ENCODE measurements at places on chromosomes 12 and 14.

DNA sequence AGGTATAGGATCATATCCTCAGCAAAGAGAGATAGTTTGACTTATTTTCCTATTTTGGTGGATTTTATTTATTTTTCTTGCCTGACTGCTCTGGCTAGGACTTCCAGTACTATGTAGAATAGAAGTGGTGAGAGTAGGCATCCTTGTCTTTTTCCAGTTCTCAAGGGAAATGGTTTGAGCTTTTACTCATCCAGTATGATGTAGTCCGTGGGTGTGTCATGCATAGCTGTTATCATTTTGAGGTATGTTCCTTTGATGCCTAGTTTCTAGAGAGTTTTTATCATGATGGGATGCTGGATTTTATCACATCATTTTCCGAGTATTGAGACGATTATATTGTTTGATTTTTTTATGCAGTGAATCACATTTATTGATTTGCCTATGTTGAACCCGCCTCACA is 97.2 kb downstream of the MGAT4C start:
- no peak for DNase-seq

GRCh38 chr14:51691176-51691575 is 39.5 kb downstream of the FRMD6 start:
- no peak for DNase-seq

- DNase-seq, result no peak
These were observed 4.1 kb downstream of the TRHDE start for GRCh38 chr12:72276181-72276805.

- no peak for DNase-seq
These were observed 6.1 kb downstream of the NEK9 start for GRCh38 chr14:75120541-75121291.

GRCh38 chr14:56145965-56146364 is 27.8 kb downstream of the PELI2 start:
- no peak for DNase-seq

GRCh38 chr12:114757684-114758325 is 73.8 kb upstream of the TBX3 start:
- DNase-seq, result no peak

GRCh38 chr14:98458702-98459101 is 813.3 kb downstream of the BCL11B start:
- no peak for DNase-seq

DNA sequence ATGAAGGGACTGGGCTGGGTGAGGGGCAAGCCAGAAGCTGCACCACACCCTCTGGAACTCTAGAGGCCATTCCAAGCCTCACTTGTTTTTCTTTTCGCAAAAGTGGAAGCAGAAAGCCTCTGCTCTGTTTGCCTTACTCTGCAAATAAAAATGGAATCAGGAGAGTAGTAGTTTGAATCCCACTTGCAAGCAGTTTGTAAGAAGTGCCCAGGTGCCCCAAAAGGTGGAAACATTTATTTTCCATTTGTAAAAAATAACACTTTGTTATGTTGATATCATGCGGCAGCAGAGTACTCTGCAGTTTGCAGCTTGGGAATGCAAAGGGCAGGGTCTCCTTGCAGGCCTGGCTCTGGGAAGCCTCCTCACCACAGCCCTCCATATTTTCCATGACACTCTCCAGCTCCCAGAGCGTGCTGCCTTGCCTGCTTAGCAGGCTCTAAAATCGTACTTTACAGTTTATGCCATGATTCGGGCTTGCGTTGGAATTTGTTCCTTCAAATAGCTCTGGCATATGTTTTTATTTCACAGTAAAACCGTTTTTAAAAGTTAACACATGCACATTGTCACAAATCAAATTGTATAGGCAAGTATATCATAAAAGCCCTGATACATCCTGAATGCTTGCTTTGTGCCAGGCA is 20.0 kb downstream of the TUNAR start:
- no peak for DNase-seq

DNA sequence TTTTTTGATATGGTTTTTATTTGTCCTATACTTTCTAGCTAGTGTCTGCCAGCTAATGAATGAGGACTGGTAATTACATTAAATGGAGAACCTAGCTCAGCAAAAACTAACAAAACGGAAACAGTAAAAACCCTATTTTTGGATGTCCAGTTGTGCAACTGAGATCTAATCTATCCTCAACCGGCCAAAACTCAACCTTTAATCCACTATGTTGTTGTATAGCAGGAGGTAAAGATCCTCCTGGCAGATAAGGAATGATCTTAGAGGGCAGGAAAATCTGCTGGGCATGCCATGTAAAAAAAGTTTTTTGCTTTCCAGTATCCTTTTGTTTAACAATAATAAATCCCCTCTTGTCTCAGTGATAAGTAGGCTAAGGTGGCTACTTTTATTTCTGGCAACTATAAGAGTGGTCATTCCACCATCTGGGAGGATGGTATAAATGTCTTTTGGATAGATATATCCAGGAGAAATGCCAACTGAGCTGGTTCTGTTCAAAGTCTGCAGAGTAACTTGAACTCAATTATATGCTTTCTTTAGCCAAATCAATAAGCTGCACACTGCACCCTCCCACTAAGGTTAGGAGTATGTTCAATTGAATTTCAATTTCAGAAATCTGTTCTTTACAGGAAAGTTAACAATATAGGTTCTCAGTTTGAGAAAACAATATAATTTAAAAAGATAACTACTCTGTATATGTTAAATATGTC is 40.1 kb downstream of the WASHC3 start:
- no peak for DNase-seq

GRCh38 chr12:68317047-68317667 is 15.0 kb downstream of the MDM1 start:
- DNase-seq, result peak; percentile 27

DNA sequence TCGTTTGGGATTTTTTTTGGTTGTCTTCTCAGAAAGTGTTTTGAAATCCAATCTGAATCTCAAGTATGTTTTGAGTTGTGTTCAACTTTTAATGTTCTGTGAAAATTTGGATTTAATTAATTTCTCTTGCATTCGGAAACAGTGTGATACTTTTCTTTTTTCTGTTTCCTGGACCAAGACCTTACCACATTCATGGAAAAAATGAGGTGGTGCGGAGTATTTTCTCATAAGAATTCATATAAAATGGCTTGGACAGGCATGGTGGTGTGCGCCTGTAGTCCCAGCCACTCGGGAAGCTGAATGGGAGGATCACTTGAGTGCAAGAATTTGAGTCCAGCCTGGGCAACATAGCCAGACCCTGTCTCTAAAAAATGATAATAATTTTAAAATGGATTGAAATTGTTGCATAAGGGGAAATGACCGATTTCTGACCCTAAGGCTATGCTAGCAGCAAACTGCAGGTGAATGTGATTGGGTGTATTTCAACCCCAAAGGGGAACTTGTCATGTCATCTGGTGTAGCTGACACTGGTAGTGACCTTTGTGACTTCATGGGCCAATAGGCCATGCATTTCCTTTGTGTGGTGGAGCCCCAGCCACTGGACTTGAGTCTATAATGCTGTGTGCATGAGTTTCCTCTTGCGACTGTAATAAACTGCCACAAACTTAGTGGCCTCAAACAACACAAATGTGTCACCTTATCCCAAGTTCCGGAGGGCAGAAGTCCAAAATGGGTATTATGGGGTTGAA is 123.5 kb upstream of the RFLNA start:
- no peak for DNase-seq

DNA sequence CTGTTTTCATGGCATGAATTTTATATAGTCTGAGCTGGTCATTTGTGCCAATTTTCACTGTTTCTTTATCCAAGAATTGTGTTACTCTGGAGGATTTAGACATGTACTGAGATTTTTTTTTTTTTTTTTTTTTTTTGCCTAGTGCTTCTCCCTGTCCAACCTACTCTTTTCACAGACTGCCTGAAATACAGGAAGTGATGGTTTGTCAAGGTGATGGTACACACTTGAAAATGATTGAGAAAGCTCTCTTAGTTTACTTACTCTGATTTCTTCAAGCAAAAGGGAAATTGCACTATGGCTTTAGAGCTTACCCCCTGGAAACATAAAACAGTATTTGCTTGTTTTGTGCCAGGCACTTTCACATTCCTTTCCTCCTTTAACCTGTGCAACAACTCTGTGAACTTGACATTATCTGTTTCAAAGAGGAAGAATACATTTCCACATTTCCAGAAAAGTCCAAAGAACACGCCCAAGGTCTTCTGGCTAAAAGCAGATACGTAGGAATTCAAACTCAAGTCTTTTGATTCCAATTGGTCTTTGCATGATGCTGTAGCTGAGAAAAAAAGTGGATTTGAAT is 181.1 kb downstream of the SLC15A5 start:
- DNase-seq, result no peak

DNA sequence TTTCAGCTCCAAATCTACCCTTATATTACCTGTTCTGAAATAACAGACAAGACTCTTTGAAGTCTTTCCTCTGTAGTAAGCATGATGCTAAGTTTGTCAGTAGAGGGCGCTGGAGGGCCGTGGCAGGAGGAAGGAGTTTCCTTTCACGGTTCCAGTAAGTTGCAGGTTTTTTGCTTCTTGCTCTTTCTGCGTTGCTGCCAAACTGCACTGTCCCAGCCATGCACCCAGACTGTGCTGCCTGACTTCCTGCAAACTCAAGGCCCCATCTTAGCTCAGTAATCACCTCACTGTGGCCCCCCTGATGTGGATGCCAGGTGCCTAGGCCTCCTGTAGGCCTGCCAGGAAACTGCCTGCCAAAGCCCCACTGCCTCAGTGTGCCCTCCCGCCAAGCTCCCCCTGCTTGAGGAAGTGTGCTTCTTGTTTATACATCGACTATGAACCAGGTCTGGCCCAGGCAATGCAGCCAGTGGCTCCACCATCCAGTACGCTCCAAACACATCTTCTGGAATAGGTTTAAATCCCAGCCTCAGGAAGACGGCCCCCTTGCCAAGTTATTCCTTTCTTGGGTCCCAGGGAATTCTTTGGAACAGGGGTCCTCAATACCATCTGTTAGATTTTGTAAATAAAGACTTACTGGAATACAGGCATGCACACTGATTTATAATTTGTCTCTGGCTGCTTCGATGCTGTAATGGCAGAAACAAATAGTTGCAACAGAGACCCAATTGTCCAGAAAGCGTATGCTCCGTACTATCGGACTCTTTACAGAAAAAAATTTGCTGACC is 193.7 kb upstream of the LRIG3 start:
- peak; percentile 82 for DNase-seq

GRCh38 chr12:53192531-53193021 is 11.9 kb upstream of the CSAD start:
- DNase-seq, result no peak

DNA sequence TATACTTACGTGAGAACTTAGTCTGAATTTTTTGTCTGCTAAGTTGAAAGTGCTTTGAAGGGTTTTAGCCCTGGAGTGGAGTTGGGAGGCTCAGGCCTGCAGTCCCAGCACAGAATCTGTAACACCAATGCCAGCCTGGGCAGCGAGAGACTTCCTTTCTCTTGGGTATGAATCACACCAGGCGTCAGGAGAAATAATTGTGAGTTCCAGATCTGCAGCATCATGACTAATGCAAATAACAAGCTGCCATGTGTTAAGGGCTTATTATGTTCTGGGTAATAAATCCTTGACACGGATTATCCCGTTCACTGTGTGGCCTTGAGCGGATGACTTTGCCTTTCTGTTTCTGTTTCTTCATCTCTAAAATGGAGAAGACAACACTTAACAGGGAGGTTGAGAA is 70.6 kb downstream of the B4GALNT3 start:
- DNase-seq, result peak; percentile 63

DNA sequence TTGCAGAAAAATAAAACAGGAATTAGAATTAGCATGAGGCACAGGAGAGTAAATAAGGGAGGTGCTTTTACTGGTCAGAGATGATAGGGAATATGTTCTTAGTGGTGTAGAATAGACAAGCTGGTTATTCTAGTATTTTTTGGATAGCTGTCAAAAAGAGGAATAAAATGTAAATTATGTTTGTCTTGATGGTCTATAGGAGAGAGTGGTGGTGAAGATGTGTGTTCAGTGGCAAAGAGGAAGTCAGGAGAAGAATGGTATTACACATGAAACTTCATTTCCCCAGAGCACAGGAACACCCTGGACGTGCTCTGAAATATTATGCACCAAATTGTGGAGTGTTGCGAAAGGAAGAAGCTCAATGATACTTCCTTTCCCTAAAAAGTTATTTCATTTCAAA is 27.8 kb downstream of the MUCL1 start:
- DNase-seq, result no peak

- peak; percentile 94 for DNase-seq
These were observed 1.7 kb downstream of the BTG1 start for GRCh38 chr12:92143686-92144630.

DNA sequence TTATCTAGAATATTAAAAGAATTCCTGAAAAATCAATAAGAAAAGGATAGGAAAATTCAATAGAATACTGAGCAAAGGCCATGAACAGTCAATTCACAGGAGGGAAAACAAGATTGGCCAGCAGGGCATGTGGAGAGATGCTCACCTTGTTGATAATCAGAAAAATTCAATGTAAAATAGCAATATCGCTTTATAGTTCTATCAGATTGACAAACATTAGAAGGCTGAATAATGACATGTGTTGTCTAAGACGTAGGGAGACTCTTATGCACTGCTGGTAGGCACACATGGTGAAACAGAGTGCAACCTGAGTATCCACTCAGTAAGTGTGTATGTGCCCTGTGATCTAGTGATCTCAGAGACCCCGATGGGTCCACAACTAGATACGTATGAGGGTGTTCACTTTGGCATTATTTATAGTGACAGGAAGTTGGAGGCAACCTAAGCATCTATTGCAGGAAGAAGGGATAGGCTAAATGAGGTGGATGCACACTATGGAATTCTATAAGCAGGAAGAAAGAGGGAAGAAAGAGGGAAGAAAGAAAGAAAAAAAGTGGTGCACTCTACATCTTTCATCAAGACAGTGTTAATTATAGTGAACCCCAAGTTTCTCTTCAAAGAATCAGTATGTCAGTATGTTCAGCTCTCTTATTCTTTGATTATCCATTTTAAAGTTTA is 3.8 kb upstream of the ANKRD33 start:
- no peak for DNase-seq

- DNase-seq, result peak; percentile 22
These were observed 105.1 kb downstream of the BMP4 start for GRCh38 chr14:53851394-53852090.

- no peak for DNase-seq
These were observed 119.1 kb upstream of the FAR2 start for GRCh38 chr12:29030006-29030405.

- DNase-seq, result peak; percentile 8
These were observed 107.3 kb upstream of the DCN start for GRCh38 chr12:91289906-91290305.

DNA sequence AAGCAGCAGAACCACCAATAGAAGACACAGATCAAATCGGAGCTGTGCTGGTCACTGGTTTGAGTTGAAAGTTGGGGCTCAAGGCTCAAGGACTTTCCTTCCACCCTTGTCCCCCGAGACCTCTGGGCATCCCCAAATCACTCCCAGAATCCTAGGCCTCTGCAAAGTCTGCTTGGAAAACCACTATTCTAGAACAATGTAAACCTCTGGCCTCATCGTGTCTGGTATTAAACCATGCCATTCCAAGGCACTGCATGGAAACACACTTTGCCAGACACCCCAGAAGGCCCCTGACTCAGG is 288.0 kb downstream of the DPF3 start:
- no peak for DNase-seq

DNA sequence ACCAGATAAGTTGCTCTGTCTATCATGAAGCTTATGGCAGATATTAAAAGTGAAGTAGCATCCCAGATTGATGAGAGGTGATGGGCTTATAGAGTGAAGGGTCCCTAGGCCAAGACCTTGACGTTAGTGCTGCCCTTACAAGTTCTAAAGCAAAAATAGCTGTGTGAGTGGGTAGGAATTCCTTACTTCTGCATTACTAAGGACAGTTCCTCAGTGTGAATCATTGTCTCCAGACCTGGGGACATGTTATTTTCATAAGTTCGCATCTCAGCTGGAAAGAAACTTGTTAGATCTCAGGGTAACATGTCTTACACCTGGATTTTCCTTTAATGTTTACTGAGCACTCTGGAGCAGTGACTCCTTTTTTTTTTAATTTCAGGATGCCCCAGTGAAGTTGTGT is 28.7 kb downstream of the MAPKAPK5 start:
- DNase-seq, result no peak

Data from H4 (cell line).